AML-193 (cell line): ENCODE measurements at places on chromosomes 6 and 20.

- DNase-seq: no peak
Observed at GRCh38 chr6:31173406-31173805, 2.9 kb upstream of the POU5F1 start.

DNA sequence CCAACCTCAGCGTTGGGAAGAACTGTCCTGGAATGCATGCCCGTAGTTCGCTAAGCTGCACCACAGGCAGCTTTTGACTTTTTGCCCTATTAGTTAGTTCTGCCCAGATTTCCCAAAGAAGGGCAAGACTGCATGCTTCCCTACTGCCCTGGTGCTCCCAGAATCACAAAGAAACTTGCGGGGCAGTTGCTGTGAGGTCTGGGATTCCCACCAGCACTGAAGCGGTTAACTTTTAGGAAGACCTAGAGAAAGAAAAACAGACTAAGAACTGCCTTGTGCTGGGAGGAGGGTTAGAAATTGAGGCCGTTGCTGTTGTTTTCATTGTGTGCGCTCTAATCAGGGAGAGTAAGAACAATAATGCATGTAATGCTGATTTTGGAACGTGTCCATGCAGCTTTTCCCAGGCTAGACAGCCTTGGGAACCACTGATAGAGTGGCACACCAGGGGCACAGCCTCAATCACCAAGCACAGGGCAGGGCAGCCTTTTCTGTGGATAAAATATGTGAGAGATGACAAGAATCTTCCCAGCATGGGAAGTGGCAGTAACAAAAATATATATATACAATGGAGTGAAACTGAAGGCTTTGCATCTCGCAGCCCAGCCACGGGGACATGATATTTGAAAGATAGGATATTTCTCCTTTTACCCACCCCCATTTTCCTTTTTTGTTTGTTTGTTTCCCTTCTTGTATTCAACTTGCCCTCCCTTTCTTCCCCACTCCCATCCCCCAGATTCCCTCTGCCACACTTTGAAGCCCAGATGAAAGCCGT, 137.7 kb upstream of the HEY2 start:
- no peak for DNase-seq

DNA sequence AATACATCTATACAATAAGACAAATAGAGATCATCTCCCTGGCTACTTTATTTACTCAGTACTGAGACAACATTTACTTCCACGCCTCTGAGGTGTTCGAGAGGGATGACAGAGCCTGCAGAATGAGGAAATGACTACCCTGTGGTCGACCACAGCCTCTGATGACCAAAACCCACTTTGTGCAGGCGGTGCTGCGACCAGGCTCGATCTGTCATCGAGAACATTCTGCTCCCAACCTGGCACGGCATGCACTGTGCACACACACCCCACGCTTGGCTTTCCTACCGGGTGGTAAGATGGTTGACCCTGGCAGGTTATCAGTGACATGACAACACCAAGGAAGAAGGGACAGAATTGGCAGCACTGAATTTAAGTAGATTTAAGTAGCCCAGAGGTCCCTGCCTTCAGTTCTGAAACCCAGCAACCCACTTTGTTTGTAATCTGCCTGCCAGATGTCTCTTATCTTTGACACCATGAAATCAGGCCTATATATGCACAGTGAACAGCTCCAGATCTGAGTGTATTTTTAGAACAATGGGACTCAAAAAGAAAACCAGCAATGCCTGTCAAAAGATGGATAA, 42.6 kb downstream of the TTI1 start:
- DNase-seq: peak; percentile 75

DNA sequence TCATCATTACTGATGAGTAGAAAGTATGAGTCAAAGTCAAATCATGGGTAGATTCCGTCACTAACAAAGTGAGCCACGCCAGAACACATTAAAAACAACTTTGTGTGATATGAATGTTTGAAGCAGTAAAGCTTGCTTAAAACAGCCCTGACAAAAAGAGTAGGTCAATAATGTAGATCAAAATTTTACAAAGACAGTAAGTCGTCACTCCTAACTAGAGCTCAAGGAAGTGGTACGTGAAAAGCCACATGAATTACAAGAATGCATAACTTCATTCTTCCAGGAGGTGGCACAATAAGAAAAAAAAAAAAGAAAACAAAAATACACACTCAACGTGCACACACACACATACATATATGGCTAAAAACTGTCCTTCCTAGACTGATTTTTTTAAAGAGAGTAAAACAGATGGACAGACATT, 69.9 kb downstream of the HACE1 start:
- DNase-seq: peak; percentile 66
